ENCODE measurements at places on chromosomes 2 and 18.

DNA sequence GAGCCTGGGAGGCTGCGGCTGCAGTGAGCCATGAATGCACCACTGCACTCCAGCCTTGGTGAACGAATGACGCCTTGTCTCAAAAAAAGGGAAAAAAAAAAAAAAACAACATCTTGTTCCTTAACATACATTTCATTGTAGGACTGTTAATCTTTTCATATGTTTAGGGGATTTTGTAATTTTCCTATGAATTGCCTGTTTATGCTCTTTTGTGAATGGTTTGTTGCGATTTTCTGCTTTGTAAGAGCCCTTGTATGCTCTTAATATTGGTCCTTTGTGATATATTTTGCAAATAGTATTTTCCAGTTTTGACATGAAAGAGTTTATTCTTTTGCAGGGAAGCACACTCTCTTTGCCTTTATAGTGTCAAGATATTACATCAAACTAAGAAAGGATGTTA is 50.0 kb downstream of the TRAPPC8 start:
- DNase-seq, result no peak

- DNase-seq, result no peak
Observed at GRCh38 chr18:31783059-31783458, 22.4 kb upstream of the SLC25A52 start.

- DNase-seq, result no peak
Observed at GRCh38 chr2:76940559-76940958, 581.6 kb downstream of the LRRTM4 start.

- DNase-seq, result no peak
Observed at GRCh38 chr2:233414777-233415570, 60.7 kb downstream of the DGKD start.
